ENCODE measurements at places on chromosomes 3 and 15.

GRCh38 chr3:19364148-19364547 is 215.8 kb downstream of the KCNH8 start:
- DNase-seq, result no peak

DNA sequence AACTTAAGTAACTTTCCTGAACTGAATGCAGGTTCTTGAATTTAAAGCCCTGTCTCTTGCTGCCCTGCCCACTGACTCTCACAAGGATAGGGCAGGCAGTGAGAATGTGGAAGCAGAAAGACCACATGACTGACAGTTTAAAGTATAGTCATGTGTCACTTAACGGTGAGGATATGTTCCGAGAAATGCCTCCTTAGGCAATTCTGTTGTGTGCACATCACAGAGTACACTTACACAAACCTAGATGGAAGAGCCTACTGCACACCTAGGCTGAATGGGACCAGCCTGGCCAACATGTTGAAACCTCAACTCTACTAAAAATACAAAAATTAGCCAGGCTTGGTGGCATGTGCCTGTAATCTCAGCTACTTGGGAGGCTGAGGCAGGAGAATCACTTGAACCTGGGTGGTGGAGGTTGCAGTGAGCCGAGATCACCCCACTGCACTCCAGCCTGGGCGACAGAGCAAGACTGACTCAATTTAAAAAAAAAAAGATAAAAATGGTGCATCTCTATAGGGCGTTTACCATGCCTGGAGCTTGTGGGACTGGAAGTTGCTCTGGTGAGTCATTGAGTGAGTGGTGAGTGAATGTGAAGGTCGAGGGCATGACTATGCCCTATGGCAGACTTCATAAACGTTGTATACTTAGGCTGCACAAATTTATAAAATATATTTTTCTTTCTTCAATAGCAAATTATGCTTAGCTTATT is 18.9 kb upstream of the COPG1 start:
- no peak for DNase-seq

- DNase-seq, result no peak
These were observed 35.5 kb downstream of the MESD start for GRCh38 chr15:80953953-80954778.

DNA sequence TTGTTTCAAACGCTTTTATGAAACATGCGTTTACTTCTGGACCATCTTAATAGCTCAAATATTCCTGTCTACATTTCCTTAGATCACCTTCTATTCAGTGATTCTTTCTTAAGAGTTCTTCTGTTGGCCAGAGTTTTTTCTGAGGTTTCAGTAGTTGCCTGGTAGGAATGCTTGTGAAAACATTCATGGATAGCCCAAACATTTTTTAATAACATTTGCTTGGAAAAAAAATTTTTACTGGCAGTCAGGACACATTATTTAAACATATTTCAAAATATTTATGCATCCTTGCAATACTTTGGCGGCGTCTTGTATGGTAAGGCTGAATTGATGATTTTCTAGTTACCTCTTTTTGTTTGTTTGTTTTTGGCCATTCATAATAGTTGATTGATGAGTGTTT is 47.4 kb upstream of the ZBTB20 start:
- DNase-seq, result no peak

GRCh38 chr3:13044496-13045240 is 28.6 kb downstream of the IQSEC1 start:
- no peak for DNase-seq

DNA sequence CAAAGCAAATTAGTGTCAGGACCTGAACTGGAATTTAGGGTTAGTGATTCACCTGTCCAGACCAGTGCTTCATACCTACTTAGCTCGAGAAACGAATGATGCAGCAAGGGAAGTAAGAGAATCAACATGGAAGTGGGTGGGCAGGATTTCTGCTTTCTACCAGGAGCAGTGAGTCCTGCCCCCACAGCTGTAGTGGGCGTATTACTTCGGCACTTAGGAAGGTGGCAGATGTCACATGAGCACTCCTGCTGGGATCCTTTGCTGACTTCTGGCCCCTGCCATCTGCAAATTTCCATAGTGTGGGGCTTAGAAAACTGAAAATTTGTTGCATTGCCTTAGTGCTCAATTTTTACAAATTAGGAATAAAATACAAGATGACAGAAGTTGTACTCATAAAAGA is 31.2 kb downstream of the RYR3 start:
- no peak for DNase-seq

GRCh38 chr15:100764778-100765466 is 114.7 kb upstream of the ALDH1A3 start:
- no peak for DNase-seq

GRCh38 chr3:50519471-50520089 is 16.1 kb upstream of the CACNA2D2 start:
- peak; percentile 94 for DNase-seq

DNA sequence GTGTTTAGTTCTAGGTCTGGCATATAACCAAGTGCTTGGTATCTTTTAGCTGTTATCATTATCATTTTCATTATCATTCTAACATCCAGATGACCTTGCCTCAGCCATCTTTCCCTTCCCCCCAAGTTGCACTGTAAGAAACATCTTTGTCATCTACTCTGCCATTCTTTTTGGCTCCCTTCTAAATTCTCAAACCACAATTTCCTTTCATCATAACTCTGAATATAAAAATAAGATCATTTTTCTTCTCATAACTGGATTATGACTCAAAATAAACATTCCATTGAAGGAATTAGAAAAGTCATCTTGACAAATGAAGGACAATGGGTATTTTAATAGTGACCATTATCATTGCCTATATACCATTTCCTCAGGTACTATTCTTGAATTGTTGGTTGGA is 786.2 kb downstream of the AGBL1 start:
- DNase-seq, result no peak

GRCh38 chr3:192515664-192516045 is 211.7 kb downstream of the FGF12 start:
- DNase-seq, result no peak

DNA sequence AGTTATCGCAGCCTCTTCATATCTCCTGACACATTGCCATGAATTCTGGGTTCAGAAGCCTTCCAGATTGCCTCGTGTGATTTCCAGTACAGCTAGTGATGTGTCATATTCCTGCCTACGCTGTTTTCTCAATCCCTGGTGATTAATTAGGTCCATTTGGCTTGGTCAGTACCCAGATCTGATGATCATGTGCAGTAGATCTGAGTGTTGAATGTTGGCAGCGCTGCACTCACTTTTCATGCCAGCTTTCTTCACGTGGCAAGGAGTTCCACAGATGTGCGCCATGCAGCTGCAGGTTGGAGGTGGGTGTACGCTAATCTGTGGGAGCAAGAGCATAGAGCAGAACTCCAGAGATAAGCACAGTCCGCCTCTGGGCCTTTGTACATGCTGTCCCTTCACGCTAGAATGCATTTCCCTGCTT is 86.9 kb upstream of the COL6A5 start:
- peak; percentile 5 for DNase-seq

DNA sequence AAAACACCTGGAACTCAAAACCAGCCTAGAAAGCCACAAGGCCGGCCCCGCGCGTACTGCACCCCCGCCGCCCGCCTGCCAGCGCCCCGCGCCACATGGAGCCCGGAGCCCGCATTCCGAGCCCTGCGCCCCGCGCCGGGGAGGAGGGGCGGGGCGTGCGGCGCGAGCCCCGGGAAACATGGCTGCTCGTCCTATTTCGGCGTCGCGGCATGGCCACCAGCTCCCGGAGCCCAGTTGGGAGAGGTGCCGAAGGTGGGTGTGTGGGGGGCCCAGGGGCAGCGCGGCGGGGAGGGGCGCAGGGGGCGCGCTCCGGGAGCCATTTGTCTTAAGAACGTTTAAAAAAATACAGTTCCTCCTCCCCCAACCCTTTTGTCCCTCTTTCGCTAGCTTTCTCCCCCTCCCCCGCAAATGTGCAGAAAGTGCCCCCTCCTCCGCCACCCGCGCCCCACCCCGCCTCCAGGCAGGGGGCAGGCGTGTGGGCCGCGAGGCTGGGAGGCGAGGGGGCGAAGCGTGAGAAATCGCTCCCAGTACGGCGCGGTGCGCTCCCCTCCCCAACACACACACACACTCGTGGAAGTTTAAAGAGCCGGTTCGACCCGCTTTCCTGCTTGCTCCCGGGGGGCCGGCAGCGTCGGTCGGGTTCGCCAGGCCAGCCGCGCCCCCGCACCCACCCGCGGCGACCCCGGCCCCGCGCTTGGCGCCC is 2.5 kb downstream of the ANP32A start:
- peak; percentile 50 for DNase-seq

GRCh38 chr3:155921486-155921885 is 51.0 kb downstream of the GMPS start:
- no peak for DNase-seq

DNA sequence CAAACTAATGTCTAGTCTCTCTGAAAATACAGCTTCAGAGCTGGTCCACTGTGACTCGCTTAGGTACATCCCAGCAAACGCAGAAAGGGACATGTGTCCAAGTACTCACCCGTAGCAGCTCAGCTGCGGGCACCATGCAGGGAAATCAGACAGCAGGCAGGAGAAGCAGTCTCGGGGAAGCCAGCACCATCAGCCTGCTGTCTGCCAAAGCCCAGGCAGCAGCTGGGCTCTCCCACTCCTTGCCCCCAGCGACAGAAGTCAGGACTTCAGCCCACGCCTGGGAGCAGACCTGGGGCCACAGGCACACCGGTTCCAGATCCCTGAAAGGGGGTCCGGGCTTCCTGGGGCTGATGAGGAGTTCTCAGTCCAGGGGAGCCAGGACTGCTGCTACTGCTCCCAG is 34.9 kb downstream of the SEMA5B start:
- peak; percentile 89 for DNase-seq

DNA sequence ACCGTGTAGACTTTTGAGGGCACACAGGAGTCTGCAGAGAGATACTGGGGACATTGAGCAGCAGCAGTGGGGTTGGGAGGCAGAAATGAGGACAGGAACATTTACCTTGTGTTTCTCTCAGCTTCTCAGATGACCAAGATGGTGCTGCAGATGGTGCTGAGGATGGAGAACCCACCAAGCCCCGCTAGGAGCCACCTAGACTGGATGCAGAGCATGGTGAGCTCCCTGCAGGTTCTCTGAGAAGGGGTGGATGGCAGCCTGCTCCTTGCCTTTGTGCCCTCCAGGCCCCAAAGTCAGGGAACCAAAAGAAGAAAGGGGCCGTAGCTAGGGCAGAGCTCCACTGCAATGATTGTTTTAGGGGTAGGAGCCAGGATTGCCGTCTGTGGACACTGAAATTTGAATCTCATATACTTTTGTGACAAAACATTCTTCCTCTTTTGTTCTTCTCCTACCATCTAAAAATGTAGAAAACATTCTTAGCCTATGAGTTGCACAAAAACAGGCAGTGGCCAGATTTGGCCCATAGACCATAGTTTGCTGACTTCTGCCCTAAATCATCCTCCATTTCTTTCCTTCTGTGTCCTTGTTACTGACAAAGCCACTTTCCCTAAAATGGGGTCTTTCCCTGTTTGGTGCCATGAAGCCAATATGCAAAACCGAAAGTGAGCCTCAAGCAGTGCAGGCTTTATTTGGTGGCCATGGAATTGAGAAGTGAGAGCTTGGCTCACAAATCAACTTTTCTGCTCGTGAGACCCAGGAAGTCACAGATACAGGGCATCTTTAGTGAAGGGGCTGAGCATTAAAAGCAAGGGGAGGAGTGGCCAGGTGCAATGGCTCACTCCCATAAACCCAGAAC is 11.9 kb upstream of the MUC20 start:
- no peak for DNase-seq

DNA sequence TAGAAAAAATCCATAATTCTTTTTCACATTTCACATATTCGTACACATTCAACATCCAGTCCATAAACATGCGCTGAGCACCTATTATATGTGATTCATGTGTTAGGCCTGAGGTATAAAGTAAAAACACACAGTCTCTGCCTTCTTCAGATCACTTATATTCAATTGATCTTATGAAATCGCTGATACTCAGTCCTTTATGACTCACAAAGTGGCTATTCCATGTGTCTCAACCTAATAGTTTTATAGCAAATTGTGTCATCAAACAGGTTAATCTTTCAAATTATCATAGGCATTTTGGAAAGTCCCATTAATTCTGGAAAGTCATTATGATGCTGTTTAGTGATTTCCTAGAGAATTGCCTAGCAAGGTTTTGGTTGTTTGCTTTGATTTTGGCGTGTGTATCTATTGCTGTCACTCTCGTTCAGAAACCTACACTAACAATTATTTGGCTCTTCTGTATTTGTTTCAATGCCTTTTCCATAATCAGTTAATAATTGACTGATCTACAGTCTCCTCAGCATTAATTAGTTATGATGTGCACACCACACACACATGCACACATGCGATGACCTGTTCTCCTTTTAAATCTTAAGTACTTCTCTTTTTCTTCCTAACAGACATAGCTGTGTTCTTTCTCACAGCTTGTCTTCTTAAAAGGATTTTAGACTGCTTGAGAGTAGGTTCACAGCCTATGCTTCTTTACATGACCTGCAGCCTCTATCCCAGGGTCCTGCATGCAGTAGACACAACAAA is 353.1 kb downstream of the MECOM start:
- DNase-seq, result no peak

GRCh38 chr3:42098171-42098570 is 7.0 kb downstream of the TRAK1 start:
- no peak for DNase-seq

GRCh38 chr3:64199932-64200331 is 25.3 kb downstream of the PRICKLE2 start:
- DNase-seq, result no peak

GRCh38 chr3:77348244-77348855 is 308.5 kb downstream of the ROBO2 start:
- no peak for DNase-seq

- no peak for DNase-seq
These were observed 258.2 kb upstream of the STT3B start for GRCh38 chr3:31274326-31275024.

GRCh38 chr3:157330206-157330605 is 106.4 kb upstream of the PTX3 start:
- DNase-seq, result no peak

- no peak for DNase-seq
These were observed 262.7 kb downstream of the ZBTB20 start for GRCh38 chr3:114884213-114884923.

Measured in posterior cingulate gyrus (tissue), 11 donors.